ENCODE measurements at places on chromosomes 1 and 21.

GRCh38 chr21:42750737-42751530, 97.5 kb downstream of the PDE9A start:
- DNase-seq, result no peak
- H3K27ac ChIP-seq, result no peak overlapping the region
- no peaks in the 10 kb centered on the region for H3K27me3 ChIP-seq
- H3K4me3 ChIP-seq, result no peak overlapping the region
- no peaks in the 10 kb centered on the region for H3K4me1 ChIP-seq

DNA sequence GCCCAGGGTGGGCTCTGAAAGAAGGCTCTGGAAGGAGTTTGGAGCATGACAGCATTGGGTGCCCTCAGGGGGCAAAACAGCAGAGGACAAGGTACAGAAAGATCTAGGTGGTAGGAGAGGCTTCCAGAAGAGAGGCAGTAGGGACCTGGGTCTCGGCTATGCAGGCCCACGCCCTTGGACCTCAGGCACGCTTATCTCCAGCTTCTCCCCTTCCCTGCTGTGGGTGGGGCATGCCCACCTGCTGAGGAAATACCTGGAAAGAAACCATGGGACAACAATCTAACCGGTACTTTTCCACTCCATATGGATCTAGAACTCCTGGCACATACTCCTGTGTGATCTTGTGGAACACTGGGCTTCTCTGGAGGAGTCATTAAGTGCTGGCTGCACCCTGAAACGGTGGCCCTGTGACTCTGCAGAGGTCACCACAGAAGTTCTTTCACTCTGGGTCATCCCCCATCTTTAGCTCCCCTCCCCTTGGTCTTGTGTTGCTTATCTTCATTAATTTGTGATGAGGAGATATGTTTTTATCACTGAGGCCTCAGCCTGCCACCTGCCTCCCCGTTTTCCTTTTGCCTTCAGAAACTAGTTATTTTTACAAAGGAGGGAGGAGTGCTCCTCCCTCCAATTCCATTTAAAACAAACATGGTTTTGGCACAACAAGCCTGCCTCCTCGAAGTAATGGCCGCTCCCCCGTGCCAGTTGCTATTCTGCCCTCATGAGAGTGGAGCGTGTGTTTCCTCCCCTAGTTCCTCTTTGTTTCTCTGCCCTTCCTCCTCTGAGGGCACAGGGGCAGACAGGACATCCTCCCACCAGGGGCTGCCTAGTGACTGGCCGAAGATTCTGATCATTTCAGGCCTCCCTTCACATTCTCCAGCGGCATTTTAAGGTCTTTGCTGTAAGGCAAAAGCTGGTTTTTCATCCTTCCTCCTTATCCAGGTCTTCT, 78.0 kb upstream of the ATP5PO start:
- DNase-seq, result no peak
- H3K36me3 ChIP-seq, result no peaks in the 10 kb centered on the region
- no peak overlapping the region for H3K27ac ChIP-seq
- no peaks in the 10 kb centered on the region for H3K27me3 ChIP-seq

GRCh38 chr1:210376836-210377372, 48.2 kb downstream of the HHAT start:
- no peaks in the 10 kb centered on the region for H3K36me3 ChIP-seq
- H3K27ac ChIP-seq, result no peak overlapping the region
- H3K4me3 ChIP-seq, result no peak overlapping the region
- H3K4me1 ChIP-seq, result peaks cover 10% of the 10 kb centered on the region

DNA sequence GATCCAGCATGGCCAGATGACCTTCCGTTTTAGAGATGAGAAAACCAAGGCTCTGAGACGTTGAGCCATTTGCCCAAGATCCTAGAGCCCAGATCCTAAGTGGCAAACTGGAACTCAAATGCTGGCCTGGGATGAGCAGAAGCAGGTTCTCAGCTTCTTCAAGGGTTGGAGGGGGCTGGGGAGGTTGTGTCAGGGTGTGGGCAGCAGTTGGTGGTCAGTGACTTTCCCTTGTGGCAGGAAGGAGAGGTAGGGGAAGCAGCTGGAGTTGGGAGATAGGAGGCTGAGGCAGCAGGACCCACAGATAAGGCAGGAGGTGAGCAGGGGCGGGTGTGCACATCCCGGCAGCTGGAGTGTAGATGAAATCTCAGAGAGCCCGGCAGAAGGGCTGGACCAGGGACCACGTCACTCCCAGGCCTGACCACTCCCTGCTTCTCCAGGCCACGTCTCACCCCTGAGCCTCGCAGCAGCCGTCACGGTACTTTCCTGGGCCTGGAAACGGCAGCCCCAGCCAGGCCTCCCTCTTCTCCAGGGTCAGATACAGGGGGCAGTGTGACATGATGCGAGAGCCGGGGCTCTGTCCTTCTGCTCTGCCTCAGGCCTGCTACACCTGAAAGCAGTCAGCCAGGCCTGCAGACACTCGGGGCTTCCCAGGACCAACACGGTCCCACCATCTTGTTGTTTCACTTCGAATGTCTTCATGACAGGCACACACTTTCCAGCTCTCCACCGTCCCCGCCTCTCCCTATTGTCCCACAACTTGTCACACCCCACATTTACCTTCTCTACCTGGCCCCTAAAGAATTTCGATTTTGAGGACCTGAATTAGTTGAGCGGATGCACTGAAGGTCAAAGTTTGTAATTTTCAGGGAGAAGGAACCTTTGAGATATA, 11.5 kb upstream of the LAPTM5 start:
- no peaks in the 10 kb centered on the region for H3K27me3 ChIP-seq
- no peak overlapping the region for H3K27ac ChIP-seq
- H3K4me1 ChIP-seq, result no peaks in the 10 kb centered on the region
- no peak for DNase-seq
- no peak overlapping the region for H3K4me3 ChIP-seq

- H3K4me1 ChIP-seq, result no peaks in the 10 kb centered on the region
- no peak overlapping the region for H3K4me3 ChIP-seq
- no peak overlapping the region for H3K27ac ChIP-seq
- no peaks in the 10 kb centered on the region for H3K27me3 ChIP-seq
These were observed 35.9 kb upstream of the ZNF326 start for GRCh38 chr1:89958851-89959654.

DNA sequence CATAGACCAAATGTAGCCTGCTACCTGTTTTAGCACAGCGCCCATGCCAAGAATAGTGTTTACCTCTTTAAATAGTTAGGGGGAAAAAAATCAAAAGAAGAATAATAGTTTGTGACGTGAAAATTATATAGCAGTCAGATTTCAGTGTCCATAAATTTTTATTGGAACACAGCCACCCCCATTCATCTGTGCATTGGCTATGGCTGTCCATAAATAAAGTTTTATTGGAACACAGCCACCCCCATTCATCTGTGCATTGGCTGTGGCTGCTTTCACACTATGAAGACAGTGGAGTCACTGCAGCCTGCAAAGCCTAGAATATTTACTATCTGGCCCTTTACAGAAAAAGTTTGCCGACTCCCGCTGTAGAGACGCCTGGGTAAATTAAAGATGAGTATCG, 20.9 kb downstream of the EPHX1 start:
- H3K27ac ChIP-seq, result no peak overlapping the region
- H3K36me3 ChIP-seq, result peaks cover 53% of the 10 kb centered on the region
- H3K4me3 ChIP-seq, result no peak overlapping the region
- H3K27me3 ChIP-seq, result no peaks in the 10 kb centered on the region
- H3K4me1 ChIP-seq, result peaks cover 30% of the 10 kb centered on the region

GRCh38 chr1:165543532-165544438, at the start of gene LRRC52:
Gene LRRC52, plus strand, starts transcription at chr1:165544000. Its CDS starts 297 bp downstream, at chr1:165544297.
- no peaks in the 10 kb centered on the region for H3K27me3 ChIP-seq
- no peaks in the 10 kb centered on the region for H3K36me3 ChIP-seq
- H3K4me1 ChIP-seq, result peaks cover 4% of the 10 kb centered on the region
- H3K4me3 ChIP-seq, result no peak within 1 kb of the TSS
- H3K27ac ChIP-seq, result no peak within 1 kb of the TSS

DNA sequence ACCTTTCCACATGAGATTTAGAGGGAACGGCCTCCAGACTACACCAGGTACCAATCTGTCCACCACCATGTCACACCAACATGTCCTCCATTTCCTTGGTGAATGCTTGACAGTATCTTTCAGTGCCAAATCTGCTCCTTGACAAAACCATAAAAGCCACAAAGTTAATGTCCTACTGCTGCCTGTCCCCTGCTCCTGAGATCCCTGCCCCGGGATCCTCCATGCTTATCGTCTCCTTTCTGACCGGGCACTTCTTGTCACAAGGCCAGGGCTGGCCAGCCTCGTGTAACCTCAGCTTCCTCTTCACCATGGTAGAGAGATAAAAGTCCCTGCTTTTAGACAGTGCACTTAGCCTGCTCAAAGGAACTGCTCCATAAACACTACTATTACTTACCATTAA, 136.2 kb downstream of the NAV1 start:
- no peaks in the 10 kb centered on the region for H3K36me3 ChIP-seq
- no peak overlapping the region for H3K4me3 ChIP-seq
- no peak overlapping the region for H3K27ac ChIP-seq
- peaks cover 24% of the 10 kb centered on the region for H3K4me1 ChIP-seq
- no peak for DNase-seq

- H3K27me3 ChIP-seq, result no peaks in the 10 kb centered on the region
- H3K4me3 ChIP-seq, result no peak overlapping the region
- peaks cover 57% of the 10 kb centered on the region for H3K4me1 ChIP-seq
- H3K27ac ChIP-seq, result peak overlapping the region; percentile 59
- H3K36me3 ChIP-seq, result peaks cover 16% of the 10 kb centered on the region
These were observed 5.2 kb downstream of the ADAMTS4 start for GRCh38 chr1:161193561-161194235.

DNA sequence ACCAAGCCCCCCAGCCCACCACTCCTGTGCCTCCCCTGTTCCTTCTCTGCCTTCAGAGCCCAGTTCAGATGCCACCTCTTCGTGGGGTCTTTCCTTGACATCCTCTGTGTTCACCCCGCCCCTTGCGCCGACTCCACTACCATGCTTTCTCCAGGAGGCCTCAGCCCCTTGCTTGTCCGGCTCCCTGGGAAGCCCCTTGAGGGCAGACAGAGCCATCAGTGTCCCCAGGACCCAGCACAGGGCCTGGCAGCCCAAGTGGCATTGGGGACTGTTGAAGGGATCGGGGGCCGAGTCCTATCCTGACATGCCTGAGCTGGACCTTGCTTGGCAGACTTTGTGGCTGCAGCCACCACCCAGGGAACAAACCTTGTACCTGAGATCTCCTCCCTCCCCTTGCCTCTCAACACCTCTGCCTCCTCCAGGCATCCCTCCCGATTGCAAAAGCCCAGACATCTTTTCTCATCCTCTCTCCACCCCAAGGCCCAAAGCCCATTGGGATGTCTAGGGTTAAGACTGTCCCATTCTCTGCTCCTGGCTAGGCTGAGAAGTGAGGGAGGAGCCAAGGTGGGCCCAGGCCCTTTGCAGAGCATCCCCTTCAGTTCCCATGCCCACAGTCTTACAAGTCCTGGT, 3.4 kb downstream of the CLDN19 start:
- H3K36me3 ChIP-seq, result no peaks in the 10 kb centered on the region
- H3K27ac ChIP-seq, result no peak overlapping the region
- no peaks in the 10 kb centered on the region for H3K27me3 ChIP-seq
- no peak overlapping the region for H3K4me3 ChIP-seq
- peaks cover 29% of the 10 kb centered on the region for H3K4me1 ChIP-seq
- no peak for DNase-seq

GRCh38 chr1:187294421-187295201, 465.9 kb downstream of the PLA2G4A start:
- H3K27me3 ChIP-seq, result no peaks in the 10 kb centered on the region
- no peak for DNase-seq
- H3K27ac ChIP-seq, result no peak overlapping the region
- H3K4me3 ChIP-seq, result no peak overlapping the region

DNA sequence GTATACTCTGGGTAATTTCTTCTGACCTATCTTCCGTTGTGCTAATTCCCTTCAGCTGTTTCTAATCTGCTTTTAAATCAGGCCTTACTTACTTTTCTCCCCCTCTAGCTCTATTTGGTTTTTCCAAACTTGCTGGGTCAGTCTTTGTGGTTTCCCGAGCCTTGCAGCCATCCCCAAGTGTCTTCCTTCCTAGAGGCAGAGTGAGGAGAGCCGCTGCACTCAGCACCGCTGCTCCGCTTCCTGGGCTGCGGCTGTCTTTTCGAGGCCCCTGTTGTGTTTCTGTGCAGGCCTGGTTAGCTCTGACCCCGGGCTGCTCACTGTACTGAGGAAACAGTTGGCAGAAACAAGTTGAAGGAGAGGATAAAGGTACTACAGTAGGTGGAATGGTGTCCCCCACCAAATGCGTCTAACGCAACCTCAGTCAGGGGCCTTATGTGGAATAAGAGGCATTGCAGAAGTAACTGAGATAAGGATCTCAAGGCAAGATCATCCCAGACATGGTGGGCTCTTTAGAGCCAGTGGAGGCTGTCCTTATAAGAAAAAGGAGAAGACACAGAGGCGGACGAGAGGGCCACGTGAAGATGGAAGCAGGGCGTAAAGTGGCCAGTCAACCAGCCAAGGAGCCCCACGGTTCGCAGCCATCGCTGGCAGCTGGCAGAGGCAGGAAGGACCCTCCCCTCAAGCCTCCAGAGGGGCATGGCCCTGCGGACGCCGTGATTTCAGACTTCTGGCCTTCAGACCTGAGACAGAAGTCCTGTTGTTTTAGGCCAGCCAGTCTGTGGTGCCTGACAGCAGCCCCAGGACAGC, 10.5 kb downstream of the WNT9A start:
- H3K36me3 ChIP-seq, result no peaks in the 10 kb centered on the region
- DNase-seq, result no peak
- no peaks in the 10 kb centered on the region for H3K27me3 ChIP-seq
- H3K4me1 ChIP-seq, result no peaks in the 10 kb centered on the region
- no peak overlapping the region for H3K4me3 ChIP-seq
- H3K27ac ChIP-seq, result no peak overlapping the region

- H3K36me3 ChIP-seq, result no peaks in the 10 kb centered on the region
- no peaks in the 10 kb centered on the region for H3K27me3 ChIP-seq
- no peak overlapping the region for H3K4me3 ChIP-seq
- peak overlapping the region; percentile 55 for H3K27ac ChIP-seq
- no peak for DNase-seq
These were observed 350.0 kb downstream of the USP25 start for GRCh38 chr21:16079830-16080229.

- H3K27ac ChIP-seq, result no peak overlapping the region
- H3K4me3 ChIP-seq, result no peak overlapping the region
- DNase-seq, result no peak
- H3K27me3 ChIP-seq, result no peaks in the 10 kb centered on the region
These were observed 131.2 kb downstream of the AK5 start for GRCh38 chr1:77412820-77413530.

DNA sequence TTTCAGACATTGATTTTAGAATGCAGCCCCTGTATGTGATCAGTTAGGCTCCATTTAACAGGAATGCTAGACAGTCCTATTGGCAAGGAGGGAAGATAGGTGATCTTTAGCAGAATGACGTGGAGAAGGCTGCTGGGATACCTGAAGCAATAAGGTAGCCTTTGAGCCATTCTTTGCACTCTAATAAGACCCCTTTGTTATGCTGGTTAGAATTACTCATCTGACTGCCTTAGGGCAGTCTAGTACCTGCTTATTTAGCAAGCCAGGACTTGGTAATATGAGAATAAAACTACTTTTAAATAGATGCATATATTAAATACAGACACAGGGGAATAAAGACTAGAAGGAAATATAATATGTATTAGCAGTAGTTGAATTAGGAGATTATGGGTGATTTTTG, 29.1 kb downstream of the NGF start:
- H3K36me3 ChIP-seq, result no peaks in the 10 kb centered on the region
- H3K27ac ChIP-seq, result no peak overlapping the region
- no peaks in the 10 kb centered on the region for H3K27me3 ChIP-seq
- no peak overlapping the region for H3K4me3 ChIP-seq
